Heart left ventricle (tissue), 16 donors: ENCODE measurements at places on chromosomes 5 and 9. TPM values are rescaled to one million over a fixed set of nuclear protein-coding genes. Genes with fewer than 3 reads are reported as not detected.

CEP72 gene
- 1.6 TPM for polyA plus RNA-seq

GM2A gene
- polyA plus RNA-seq = 22.8 TPM

SNCAIP gene
- polyA plus RNA-seq = 0.76 TPM

GPR150 gene
- polyA plus RNA-seq = 0.04 TPM

REEP2 gene
- polyA plus RNA-seq = 2.8 TPM

PTPDC1 gene
- polyA plus RNA-seq = 6.0 TPM

SHC3 gene
- 0.68 TPM for polyA plus RNA-seq

CNTNAP3 gene
- 2.1 TPM for polyA plus RNA-seq

SPATA31E1 gene
- polyA plus RNA-seq = not detected

ADGRV1 gene
- not detected for polyA plus RNA-seq

ADAMTS2 gene
- 6.8 TPM for polyA plus RNA-seq

SV2C gene
- 0.29 TPM for polyA plus RNA-seq

EMB gene
- polyA plus RNA-seq = 0.94 TPM

FAM114A2 gene
- polyA plus RNA-seq = 25.4 TPM

MARVELD2 gene
- polyA plus RNA-seq = 0.55 TPM

FCN1 gene
- polyA plus RNA-seq = 3.2 TPM

SLC1A3 gene
- 56.2 TPM for polyA plus RNA-seq

CBY3 gene
- not detected for polyA plus RNA-seq

NME5 gene
- polyA plus RNA-seq = 4.2 TPM

PCDHGA5 gene
- 1.5 TPM for polyA plus RNA-seq

SMIM3 gene
- 45.6 TPM for polyA plus RNA-seq

PCDHGA8 gene
- 0.76 TPM for polyA plus RNA-seq

RASGEF1C gene
- 0.14 TPM for polyA plus RNA-seq

TAL2 gene
- polyA plus RNA-seq = not detected

NFIB gene
- polyA plus RNA-seq = 36.3 TPM

KIF4B gene
- not detected for polyA plus RNA-seq

UNC5A gene
- polyA plus RNA-seq = not detected

UHRF2 gene
- polyA plus RNA-seq = 6.4 TPM

ARPC5L gene
- 102 TPM for polyA plus RNA-seq

WNK2 gene
- 97.5 TPM for polyA plus RNA-seq

LAMC3 gene
- 0.67 TPM for polyA plus RNA-seq

BAAT gene
- polyA plus RNA-seq = 0.03 TPM

TMEM174 gene
- not detected for polyA plus RNA-seq

SLC6A19 gene
- not detected for polyA plus RNA-seq

SNAPC4 gene
- polyA plus RNA-seq = 4.3 TPM

PCDHB11 gene
- 0.28 TPM for polyA plus RNA-seq

ZSWIM6 gene
- polyA plus RNA-seq = 1.9 TPM

SPAG8 gene
- polyA plus RNA-seq = 0.58 TPM

HTR1A gene
- polyA plus RNA-seq = not detected

NTRK2 gene
- 1.1 TPM for polyA plus RNA-seq

INSYN2B gene
- polyA plus RNA-seq = not detected

KYAT1 gene
- polyA plus RNA-seq = 11.5 TPM
